ENCODE measurements at places on chromosomes 2 and 18. TPM values are rescaled to one million over a fixed set of nuclear protein-coding genes. Genes with fewer than 3 reads are reported as not detected.

Gene DRC1
- under 0.01 TPM for total RNA-seq

Gene DPYSL5
- not detected for total RNA-seq

Gene PPP1R1C
- 0.47 TPM for total RNA-seq

Gene ANKRD30B
- total RNA-seq, result not detected

Gene ANKRD39
- total RNA-seq, result 4.3 TPM

Gene REG3A
- total RNA-seq, result not detected

Gene FAP
- total RNA-seq, result 46.5 TPM

Gene GLI2
- 4.0 TPM for total RNA-seq

Gene IL37
- not detected for total RNA-seq

Gene AMER3
- under 0.01 TPM for total RNA-seq

Gene GPBAR1
- not detected for total RNA-seq

Gene KIF1A
- under 0.01 TPM for total RNA-seq

Gene TLX2
- total RNA-seq, result 1.4 TPM

Gene APLF
- 5.9 TPM for total RNA-seq

Gene TMEM37
- 0.32 TPM for total RNA-seq

Gene BMP10
- total RNA-seq, result not detected

Gene KLHL30
- 0.09 TPM for total RNA-seq

Gene UGT1A5
- total RNA-seq, result not detected

Gene LBX2
- 3.8 TPM for total RNA-seq

Gene INHBB
- total RNA-seq, result not detected

Gene GAREM1
- total RNA-seq, result 3.3 TPM

Gene SIGLEC15
- total RNA-seq, result 3.2 TPM

Gene LTBP1
- 836 TPM for total RNA-seq

Gene EHBP1
- total RNA-seq, result 184 TPM

Gene GRB14
- total RNA-seq, result 0.17 TPM

Gene EFR3B
- 0.26 TPM for total RNA-seq

Gene ADI1
- 50.0 TPM for total RNA-seq

Gene IL36G
- total RNA-seq, result not detected

Gene TYMS
- total RNA-seq, result 16.2 TPM

Gene ARHGAP28
- 5.0 TPM for total RNA-seq

Gene FKBP1B
- total RNA-seq, result 10.3 TPM

Gene LAMA3
- total RNA-seq, result 4.9 TPM

Gene TGIF1
- 80.4 TPM for total RNA-seq

Gene GAL3ST2
- total RNA-seq, result 0.09 TPM

Gene NCKAP1
- total RNA-seq, result 66.2 TPM

Gene ALKAL2
- total RNA-seq, result not detected

Gene COL4A4
- 0.16 TPM for total RNA-seq

Gene FEZ2
- total RNA-seq, result 42.2 TPM

Gene KHK
- total RNA-seq, result 0.32 TPM

Gene CERKL
- total RNA-seq, result 0.09 TPM

Gene IL18R1
- 1.0 TPM for total RNA-seq

Gene NEUROD1
- total RNA-seq, result not detected

Gene RNF138
- total RNA-seq, result 30.2 TPM

Gene CLEC4F
- not detected for total RNA-seq

Gene SERTAD2
- 6.1 TPM for total RNA-seq

Gene CFAP65
- total RNA-seq, result under 0.01 TPM

Gene CIB4
- not detected for total RNA-seq

Gene NT5C1B
- not detected for total RNA-seq

All from bronchial smooth muscle cell (primary cell).